ENCODE measurements at places on chromosomes 5 and 9.

GRCh38 chr5:98694902-98695301 is 78.6 kb upstream of the RGMB start:
- no peak for DNase-seq

DNA sequence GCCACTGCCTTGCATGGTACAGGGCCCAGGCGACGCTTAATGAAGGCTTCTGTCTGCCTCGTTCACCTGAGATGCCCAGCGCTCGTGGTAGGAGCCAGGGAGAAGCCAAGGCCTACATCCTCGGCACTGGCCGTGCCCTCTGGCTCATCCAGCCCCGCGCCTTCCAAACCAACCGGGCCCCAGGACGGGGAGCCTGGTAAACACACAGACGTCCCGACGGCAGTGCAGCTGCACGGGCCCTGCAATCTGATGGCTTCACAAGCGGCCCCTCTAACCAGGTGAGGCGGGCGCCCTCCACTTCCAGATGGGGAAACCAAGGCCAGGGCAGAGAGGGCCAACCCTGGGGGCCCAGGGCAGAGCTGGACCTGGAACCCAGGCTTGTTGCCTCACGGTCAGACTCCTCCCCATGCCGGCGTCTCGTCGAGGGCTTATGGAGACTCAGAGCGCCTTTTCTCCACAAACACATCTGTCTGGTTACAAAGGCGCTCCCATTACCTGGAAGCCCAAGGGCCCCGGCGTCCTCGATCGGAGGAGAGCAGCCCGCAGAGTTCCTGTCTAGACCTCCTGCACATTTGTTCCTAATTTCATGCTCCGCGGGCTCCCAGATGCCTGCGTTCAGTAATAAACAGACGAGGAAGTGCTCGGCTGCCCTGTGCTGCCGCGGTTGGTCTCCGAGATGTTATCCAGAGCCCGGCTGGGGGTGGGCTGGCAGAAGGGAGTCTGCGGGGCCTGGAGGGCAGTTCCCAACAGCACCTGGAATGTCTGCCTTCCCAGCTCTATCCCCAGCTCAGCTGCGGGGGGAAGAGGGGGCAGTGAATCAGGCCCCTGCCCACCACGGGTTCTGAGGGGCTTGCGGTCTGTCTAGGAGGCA is 23.5 kb downstream of the FAM163B start:
- no peak for DNase-seq

GRCh38 chr5:129991780-129992179 is 87.5 kb downstream of the CHSY3 start:
- DNase-seq = no peak

GRCh38 chr5:136166909-136167308 is 26.1 kb downstream of the SMIM32 start:
- no peak for DNase-seq

DNA sequence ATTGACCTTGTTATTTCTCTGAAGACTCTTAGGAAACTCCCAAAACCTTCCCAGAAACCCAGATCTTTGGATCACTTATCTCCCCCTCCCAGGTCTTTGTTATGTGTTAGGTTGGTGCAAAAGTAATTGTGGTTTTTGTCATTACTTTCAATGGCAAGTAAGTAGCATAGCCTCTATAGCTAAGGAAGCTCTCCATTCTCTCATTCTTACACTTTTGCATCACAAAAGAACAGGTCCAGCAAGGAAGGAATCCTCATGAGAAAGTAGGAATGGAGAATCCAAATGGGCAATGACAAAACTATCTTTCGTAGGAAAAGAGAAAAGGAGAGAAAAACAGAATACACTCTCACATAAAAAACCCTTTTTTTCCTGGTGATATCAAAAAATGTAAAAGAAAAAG is 81.3 kb upstream of the ELAVL2 start:
- no peak for DNase-seq

- no peak for DNase-seq
These were observed 64.1 kb upstream of the RAD23B start for GRCh38 chr9:107218829-107219485.

DNA sequence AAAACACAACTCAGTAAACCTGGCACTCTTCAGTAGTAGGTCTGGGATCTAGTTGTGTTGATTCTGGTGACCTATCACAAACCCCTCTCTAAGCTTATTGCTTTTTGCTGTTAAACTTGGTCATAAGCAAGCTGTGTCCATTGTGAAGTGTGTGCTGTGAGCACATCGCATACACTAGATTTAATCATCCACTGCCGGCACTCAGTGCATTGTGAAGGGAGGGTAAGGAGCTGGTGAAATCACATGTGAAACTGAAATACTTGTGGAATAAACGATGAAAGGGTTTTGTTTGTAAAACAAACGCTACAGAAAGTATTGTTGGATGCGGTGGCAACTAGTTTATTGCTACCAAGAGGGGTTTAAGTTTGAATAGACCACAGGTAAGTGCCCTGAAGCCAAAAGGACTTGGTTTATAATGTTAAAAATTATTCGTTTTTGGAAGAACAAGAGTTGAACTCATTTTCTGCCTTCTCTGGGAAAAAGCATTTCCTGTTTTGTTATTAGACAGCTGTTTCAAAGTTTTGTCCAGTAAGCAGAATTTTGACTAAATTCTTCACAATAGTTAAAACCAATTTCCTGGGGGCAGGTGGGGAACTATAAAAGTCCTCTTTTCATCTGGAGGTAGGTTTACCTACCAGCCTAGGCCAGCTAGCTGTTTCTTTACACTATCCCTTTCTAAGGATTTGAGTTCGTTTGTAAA is 24.6 kb downstream of the TJP2 start:
- no peak for DNase-seq
